Fibroblast of upper back skin (primary cell): ENCODE measurements at places on chromosomes 5 and 9.

DNA sequence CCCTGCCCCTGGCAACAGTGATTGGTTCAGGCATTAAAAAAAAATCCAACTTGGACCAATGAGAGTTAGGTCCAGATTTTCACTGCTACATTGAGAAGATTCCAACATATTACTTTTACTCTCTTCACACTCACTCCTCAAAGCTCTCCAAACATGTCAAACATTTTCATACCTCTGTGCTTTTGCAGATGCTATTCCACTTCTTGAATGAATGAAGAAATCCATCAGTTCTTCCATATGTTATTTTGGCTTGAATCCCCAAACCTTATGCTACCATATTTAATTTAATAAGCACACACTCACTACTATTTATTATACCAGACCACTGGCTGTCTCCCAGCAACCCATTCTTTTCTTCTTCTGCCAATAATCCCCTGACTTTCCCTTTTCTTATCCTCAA, 87.1 kb downstream of the PPP2R2B start:
- no peak for DNase-seq

- no peak for DNase-seq
Measured at GRCh38 chr9:117021906-117022305, 334.8 kb downstream of the TRIM32 start.

- no peak for DNase-seq
Measured at GRCh38 chr5:176935017-176935416, 35.9 kb upstream of the HK3 start.

- DNase-seq: peak; percentile 89
Measured at GRCh38 chr9:69857131-69857530, 36.5 kb downstream of the CFAP95 start.

- DNase-seq: no peak
Measured at GRCh38 chr5:146640285-146640896, 124.4 kb upstream of the GPR151 start.

- DNase-seq: no peak
Measured at GRCh38 chr5:9361835-9362234, 184.0 kb downstream of the SEMA5A start.

DNA sequence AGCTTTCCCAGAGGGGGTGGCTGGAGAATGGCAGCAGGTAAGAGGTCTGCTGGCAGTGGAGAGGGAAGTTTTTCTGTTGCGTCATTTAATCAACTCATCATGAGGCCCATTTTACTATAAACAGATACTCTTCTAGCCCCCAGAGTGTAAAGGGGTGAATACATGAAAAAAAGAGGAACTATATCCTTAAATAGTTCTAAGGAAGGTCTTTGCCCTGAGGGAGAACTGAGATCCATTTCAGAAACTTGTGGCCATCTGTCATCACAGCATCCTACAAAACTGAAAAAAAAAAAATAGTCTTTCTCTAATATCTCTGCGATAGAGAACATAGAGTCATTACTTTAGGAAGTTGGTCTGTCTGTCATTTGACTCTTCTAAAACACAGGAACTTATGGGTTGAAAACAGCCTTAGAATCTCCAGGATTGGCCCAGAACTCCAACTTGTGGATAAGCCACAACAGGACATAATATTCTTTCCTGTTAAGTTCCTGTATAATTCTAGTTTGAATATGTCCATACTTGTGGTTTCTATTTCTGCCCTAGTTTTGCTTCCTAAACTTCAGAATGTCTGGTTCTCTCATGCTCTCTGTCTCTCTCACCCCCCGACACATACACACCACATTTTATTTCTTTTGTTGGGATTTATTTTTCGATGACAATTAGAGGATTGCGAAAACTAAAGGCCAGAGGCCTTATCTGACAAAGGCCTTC, 238.5 kb upstream of the PIK3R1 start:
- DNase-seq: no peak

GRCh38 chr9:71896761-71897160, 14.2 kb downstream of the ABHD17B start:
- no peak for DNase-seq

DNA sequence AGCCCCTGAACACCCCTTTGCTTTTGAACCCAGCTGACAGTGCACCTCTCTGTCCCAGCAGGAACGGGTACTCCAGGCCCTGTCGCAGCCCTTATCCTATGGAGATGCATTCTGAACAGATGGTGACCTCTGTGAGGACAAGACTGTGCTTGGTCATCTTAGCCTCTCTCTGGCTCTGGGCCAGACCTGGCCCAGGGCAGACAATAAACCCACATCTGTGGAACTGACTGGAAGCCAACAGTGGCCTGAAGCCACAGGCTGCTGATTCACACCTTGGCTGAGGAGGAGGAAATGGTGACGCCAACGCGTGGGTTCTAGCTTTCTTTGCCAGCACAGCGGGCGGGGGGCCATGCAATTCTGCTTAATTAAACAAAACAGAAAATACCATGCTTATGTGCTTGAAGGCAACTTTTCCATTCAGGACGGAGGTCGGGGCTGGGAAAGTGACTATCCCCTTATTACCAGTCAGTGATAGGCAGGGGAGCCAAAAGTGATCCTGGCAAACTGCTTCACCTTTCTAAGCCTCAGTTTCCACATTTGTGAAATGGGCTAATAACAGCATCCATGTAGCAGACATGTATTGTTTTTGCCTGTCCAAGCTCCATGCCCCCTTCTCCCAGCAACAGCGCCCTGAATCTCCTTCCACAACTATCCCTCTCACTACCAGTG, 10.8 kb downstream of the SH3PXD2B start:
- DNase-seq: peak; percentile 92

GRCh38 chr5:139524940-139525585, 36.1 kb upstream of the UBE2D2 start:
- DNase-seq: no peak

DNA sequence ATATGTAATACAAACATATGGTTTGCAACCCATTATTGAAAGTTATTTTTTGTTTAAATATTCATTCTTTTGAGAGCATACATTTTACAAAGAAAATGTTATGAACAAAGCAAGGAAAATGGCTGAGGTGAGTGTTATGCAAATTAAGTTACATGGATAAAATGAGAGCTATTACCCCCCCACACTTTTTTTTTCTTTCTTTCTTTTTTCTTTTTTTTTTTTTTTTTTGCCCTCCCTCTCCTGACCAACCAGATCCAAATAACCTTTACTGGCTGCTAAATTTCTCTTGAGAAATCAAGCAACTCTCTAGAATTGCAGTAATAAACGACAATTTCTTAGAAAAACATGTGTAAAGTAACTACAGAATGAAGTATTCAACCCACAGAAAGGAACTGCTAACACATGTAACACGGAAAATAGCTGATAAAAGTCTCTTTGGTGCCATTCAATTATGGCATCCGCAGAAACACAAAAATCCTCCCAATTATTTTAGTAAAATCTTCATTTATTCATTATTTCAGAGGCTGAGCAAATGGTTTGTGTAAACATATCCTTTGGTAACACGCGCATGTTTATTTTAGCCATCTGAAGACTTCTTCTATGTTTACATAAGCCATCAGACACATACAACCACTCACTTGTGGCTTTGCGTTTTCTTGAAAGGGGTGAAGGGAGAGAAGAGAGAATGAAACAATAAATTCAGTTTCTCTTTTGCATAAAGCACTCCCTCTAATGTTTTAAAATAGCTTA, 216.1 kb downstream of the NFIB start:
- DNase-seq: no peak

DNA sequence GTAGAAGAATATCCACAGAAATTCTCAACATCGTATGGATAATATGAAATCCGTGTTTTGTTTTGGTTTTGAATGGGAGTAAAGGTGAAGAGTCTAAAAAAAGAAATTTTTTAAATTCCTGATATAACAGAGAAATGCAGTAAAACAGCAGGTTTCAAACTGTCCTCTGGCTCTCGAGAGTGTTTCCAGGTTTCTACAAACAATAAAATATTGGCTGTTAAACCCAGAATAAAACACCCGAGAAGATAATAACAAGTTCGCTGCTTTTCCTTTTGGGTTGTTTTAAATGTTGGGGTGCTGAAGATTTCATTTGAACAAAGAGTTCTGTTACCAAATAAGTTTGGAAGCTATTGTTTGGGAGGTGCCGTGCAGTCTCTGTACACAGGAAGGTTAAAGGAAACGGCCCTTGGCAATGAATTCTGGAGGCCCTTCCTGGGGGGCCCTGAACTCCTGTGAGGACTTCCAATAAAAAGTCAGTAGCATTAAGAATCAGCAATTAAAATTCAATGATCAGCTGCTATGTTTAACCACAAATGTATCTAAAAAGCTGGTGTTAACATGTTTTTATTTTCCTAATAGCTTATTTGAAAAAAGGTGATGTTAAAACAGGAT, 215.8 kb downstream of the TSSK1B start:
- DNase-seq: no peak

DNA sequence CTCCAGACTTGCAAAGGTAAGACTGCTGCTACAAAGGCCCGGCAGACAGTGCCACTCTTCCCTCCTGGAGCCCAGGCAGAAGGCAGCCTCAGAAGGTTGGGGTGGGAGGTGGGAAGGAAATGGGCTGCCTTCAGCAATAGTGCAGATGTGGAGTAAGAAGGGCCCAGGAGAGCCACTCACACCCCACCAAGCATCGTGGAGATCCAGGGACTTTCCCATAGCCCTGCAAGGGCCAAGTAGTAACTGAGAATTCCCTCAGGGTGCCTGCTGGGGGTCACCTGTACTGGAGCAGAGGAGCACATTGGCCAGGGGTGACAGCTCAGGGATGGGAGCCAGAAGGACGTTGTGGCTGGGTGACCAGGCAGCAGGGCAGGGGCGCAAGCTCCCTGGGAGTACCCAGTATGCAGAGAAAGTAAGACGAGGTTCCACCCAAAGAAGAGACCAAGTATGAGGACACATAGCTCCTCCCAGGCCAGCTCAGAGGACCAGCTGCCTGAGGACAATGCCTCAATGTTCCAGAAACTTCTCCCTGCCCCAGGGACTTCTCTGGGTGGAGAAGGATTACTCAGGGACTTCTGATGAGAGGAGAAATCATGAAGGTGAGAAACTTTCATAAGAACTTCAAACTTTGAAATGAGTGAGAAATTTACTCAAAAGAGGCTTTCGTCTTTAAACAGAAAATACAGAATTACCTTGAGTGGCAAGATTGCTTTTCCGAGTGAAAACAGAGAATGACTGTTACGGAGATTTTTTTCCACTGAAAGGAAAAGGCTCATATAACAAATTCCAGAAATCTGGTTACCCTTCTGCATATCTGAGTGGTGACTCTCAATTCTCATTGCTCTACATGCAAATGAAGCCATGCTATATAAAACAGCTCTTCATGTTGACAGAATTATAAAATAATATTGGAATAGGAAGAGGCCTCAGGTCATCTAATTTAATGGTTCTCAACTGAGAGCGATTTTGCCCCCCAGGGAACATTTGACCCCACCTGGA, 87.9 kb upstream of the TRIO start:
- peak; percentile 74 for DNase-seq

DNA sequence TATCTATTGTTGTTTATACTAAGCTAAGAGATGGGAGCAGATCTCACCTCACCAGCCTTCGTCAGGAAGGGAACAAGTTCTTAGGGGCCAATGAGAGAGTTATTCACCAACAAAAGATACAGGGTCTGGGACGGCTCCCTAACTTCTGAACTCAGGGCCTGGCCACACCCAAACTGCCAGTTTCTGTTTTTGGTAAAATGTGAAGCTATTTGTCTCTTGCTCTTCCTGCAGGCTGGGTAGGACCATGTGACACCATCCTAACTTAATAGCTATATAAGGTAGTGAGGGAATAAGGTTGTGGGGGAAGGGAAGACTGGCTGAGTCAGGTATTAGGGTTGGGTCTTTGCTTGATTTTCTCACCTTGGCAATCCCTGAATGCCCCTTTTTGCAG, 480.5 kb downstream of the KDM4C start:
- no peak for DNase-seq

DNA sequence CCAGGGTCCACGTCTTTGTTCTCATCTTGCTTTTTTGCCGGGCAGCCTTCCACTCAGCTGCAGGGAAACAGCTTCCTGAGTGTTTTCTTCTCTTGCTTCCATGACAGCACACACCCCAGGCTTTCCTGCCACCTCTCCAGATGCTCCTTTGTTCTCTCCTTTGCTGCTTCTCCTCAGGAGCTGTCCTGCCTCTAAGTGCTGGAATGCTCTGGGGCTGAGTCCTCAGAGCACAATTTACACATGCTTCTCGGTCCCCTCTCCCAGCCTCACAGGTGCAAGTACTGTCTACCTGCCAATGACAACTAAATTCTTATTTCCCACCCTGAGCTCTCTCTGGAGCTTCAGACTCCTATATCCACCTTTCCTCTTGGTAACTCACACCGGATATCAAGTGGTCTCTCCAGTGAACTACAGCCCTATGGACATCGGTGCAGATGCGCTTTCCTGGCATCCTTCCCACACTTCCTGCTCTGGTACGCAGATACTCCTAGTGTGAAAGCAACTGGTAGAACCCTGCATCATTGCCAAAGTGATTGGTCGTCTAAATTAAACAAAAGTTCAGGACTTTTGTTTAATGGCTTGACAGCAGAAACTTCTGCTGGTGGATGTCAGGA, 13.4 kb upstream of the ACSL6 start:
- DNase-seq: no peak

DNA sequence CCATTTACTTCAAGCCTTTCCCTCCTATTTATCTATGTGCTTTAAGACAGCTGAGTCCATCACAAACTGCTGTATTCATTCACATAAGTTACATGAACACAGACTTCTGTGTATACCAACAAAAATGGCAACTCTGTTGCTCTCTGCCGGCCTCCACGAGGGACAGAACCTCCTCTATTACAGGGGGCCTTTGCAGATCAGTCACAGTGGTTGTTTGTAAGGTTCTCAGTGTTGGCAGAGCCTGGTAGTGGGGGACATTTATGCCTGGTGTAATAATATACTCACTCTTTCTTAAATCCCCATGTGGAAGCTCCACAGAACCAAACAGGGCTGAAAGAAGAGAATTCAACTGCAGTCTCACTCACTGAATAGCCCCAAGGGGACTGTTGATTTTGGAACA, 76.5 kb downstream of the SLC1A1 start:
- no peak for DNase-seq

DNA sequence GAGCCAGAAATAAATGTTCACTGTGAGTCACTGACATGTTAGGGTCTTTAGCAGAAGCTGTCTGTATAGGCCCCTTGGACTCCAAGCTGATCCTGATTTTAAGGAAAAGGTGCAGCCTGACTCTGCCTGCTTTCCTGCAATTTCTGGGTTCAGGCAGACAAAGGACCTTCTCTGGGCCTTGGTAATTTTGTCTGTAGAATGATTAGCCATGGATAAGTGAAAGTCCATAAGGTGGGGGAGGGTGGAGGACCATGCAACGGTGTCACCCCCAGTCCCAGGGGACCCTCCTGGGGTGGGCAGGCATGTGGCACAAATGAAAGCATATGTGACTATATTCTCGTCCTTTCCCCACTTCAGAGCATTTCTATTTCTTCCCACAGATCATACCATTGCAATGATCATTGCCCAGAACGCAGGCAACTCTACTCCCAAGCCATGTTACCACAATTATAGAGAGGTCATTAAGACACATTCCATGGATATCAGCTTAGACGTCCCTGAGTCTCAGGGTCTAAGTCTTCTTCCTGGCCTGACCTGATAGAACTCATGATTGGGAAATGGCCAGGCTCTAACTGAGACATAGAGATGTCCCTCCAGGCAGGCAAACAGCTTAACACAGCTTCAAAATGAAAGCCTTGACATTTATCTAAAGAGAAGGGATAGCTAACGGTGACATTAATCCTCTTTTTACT, 157.9 kb upstream of the ALDH1B1 start:
- peak; percentile 14 for DNase-seq
